Urothelium cell line (cell line): ENCODE measurements at places on chromosomes 4 and X.

DNA sequence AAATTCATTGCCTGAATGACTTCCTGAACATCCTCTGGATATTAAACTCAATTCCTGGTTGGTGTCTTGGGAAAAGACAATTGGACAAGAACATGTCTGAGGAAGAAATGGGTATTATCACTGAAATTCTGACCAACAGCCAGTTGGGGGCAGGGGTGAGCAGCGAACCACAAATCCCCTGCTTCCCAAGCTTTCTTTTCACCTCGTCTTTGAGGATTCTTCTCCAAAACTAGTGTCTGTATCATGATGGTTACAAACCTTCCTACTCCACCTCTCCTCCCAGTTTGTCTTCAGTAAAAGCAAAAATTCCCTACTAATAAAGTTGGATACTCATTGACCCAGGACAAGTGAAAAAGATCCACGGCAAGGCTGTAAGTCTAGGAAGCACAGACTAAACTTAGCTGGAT, 48.3 kb upstream of the WDR1 start:
- peak; percentile 38 for DNase-seq

- peak; percentile 25 for DNase-seq
Measured at GRCh38 chr4:164856396-164856795, 20.6 kb upstream of the APELA start.

GRCh38 chr4:40731792-40732245, 17.9 kb upstream of the NSUN7 start:
- DNase-seq = no peak

DNA sequence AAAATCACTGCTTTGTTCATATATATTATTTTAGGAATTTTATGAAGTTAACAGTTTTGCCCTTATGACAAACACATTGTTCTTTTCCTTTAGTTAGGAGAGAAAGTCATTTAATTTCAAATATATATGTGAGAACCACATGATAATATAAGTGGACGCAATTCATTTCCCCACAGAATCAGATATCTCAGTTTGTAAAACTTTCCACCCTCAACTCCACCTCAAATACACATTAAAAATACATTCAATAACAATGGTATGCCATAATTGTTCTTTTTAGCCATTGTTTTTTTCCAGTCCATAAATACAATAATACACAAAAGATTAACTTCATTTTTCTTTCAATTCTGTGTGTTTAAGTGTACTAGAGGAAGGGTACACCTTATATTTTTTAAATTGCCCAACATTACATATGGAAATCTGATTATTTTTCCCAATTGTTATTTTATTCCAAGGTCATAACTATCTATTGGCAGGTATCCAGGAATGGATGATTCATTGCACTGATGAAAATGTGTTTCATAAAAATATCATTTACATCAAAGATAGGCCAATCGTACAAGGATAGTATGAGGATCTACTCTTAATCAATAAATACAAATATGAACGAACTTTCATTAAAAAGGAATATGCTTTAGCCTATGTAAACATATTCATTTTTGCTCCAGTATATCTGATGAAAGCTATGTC, 125.0 kb downstream of the PPP3CA start:
- no peak for DNase-seq

- DNase-seq = no peak
Measured at GRCh38 chr4:19033816-19034733, 1012.5 kb upstream of the LCORL start.

- no peak for DNase-seq
Measured at GRCh38 chr4:37054531-37055077, 189.9 kb upstream of the NWD2 start.

DNA sequence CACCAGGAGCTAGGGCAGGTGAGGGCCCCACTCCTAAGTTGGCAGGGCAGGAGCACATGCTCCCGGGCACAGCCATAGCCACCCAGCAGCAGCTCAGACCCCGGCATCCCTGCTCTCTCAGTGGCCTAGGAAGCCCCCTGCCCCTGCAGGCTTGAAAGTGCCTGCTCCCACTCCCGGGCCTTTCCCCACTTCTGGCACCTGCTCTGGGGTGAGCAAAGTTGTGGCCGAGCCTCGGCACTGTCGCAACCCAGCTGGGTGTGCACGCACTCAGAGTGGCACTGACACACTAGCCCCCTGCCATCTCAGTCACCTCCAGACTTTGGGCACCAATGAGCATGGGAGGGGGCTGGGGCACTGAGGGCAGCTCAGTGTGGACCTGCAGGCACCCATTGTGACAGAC, 60.8 kb upstream of the CDKN2AIP start:
- DNase-seq = no peak

- DNase-seq = no peak
Measured at GRCh38 chr4:164623099-164623498, 130.8 kb upstream of the SMIM31 start.

- DNase-seq = peak; percentile 62
Measured at GRCh38 chr4:15956179-15956850, 6.7 kb downstream of the FGFBP2 start.

DNA sequence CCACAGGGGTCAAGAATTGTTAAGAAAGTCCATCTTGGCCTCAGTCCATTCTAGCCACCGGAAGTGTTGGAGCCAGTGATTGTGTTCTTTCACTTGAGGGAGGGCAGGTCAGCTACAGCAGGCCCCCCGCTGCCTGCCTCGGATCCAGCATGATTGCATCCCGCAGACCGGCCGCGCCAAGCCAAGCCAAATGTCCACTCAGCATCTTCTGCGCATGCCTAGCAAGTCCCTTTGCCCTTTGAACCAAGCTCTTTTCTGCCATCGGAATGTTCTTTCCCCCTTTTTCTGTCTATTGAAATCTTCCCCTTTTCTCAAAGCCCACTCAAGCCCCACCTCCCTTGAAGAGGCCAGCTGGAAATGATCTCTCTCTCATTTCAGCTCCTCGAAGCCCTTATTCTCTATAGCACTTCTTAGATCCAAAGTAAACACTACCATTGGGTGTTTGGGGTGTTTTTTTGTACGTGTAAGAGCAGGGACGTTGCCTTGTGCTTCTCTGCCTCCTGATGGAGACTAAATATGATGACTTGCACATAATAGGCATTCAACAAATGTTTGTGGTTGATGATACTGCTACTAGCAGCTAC, 147.8 kb upstream of the BCOR start:
- DNase-seq = no peak

GRCh38 chr4:100790836-100791615, 273.2 kb upstream of the EMCN start:
- no peak for DNase-seq

- DNase-seq = no peak
Measured at GRCh38 chrX:64580605-64581004, 185.4 kb upstream of the MTMR8 start.

GRCh38 chr4:85725721-85726170, 250.8 kb downstream of the ARHGAP24 start:
- no peak for DNase-seq

DNA sequence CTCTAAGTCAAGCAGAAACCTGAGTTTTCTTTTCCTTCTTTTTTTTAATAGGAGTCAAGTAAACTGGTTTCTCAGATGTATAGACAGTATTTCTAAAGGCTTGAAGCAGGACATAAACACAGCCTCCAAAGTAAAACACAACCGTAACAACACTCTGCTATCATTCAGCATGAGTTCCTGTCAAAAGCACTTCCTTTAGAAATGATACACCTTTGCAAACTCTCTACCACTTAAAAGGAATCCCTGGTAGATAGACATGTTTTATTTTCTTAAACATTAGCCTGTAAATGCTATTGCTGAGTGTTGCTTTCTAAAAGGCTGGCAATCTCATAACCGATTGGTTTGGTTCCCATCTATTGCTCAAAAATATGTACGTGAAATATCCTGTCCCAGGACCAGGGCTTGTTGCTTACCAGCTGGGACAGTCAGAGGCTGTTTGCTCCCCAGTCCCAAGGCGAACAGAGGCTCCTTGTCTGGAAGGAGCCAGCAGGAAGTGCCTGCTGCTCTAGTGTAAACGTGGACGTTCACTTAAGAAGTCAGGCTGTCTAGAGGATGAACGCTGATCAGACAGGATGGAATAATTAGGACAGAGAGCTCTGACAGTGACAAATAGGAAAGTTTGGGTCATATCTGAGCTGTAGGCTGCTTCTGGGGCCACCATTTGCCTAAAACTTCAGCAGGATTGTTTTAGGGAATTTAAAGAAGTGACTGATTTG, 173.9 kb upstream of the KLF3 start:
- DNase-seq = peak; percentile 60

DNA sequence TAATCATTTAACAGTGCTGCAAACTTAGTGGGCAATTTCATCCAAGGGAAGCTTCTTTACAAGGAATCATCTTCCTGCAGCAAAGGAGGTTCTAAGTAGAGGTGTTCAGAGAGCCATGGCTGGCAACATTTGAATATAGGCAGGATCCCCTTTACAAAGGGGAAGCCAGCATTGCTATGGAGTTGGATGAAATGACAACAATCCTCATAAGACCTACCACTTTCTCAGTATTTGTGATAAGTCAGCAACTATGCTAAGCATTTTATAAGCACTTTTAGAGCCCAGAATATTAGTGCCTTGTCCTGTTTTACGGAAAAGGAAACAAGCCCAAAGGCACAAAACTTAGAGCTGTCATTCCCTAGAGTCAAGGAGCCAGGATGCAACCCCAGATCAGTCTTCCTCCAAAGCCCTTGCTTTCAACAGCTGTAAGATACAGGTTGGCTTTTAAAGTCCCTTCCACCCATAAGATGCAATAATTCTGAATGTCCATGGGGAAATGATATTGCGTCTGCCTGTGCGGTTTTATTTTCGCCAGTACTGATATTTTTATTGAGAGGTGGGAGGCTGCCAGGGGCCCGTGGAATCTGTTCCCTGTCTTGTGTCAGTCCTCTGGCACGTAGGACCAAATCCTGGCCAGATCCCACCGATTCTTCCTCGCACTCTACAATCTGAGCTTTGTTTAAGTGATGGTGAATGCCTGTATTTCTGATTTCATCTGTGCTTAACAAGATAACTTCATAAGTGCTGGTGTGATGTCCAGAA, 59.1 kb downstream of the SMIM20 start:
- no peak for DNase-seq

DNA sequence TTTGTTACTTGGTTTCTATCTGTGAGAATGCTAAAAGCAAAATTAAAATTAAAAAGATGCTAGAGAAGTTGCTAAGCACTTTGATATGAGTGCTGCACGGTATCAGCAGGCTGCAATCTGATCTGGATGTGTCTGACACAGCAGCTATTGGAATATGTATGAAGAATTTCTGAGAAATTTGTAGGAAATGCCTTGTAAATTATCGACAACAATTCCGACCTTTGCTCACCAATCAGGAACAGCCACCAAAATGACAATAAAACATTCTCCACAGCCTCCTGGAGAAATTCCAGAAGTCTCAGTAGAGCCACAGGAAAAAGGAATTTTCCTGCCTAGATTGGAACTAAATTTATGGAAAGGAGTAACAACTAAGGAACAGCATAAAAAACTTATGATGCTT, 82.5 kb downstream of the TIGD2 start:
- DNase-seq = no peak

- DNase-seq = no peak
Measured at GRCh38 chrX:2526390-2526789, 25.6 kb upstream of the DHRSX start.

DNA sequence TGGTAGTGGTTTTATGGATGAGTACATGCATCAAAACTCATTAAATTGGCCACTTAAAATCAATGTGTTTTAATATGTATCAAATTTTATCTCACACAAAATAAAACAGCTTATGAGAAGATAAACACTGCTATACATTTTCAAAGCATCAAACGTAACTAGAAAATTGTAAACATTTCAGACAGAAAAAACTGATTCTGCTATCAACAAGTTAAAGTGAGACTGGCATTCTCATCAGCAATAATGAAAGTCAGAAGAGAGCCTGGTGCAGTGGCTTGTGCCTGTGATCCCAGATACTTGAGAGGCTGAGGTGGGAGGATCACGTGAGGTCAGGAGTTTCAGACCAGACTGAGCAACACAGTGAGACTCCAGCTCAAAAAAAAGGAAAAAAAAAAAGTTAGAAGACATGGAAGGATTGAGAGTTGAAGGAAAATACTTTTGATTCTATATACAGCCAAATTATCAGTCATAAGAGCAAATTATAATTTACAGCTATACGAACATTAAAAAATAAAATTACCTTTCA, 2.9 kb downstream of the TBCK start:
- DNase-seq = no peak

DNA sequence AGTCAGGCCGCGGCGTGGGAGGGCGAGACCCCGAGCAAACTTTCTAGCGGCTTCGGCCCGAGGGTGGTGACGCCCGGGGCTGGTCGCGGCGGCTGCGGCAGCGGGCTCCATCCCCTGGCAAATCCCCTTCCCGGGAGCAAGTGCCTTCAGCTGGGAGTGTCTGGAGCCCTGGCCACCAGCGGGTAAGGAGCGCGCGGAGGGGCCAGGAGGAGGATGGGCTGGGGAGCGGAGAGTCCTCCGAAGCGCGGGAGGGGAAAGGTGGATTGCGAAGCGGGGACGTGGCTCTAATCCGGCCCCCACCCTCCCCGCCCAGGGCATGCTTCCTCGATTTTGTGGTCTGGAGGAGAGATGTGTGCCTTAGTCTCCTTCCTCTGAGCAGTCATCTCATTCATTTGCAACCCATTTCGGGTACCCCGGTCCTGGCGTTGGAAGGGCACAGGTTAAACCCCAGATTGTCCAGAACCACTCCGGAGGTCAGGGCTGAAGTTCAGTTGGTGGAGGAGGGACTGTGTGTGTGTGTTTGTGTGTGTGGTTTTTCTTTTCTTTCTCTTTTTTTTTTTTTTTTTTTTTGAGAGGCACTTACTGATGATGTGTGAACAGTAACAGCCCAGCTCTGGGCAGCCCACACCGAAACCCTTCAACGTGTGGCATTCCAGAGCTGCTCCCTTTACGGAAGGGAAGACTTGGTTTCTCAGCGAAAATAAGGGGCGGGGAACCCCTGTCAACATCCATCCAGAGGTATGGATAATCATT, 516 bp downstream of the SGMS2 start:
- peak; percentile 66 for DNase-seq

DNA sequence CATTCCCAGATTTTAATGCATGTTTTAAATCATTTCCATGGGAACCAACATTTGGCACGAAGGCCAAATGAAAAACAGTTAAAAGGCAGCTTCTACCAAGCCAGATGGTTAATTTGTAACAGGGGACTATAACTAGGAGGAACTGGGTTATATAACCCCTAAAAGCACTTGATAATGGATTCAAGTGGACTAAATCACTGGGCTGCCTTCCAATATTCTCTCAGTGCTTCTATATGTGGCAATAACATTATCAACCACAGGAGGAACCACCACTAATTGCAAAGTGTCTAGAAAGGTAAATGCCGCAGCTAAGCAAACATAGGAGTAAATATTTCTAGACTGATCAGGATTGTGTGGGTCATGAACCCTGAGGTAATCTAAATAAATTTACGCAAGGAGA, 391.5 kb downstream of the UBE2NL start:
- no peak for DNase-seq

DNA sequence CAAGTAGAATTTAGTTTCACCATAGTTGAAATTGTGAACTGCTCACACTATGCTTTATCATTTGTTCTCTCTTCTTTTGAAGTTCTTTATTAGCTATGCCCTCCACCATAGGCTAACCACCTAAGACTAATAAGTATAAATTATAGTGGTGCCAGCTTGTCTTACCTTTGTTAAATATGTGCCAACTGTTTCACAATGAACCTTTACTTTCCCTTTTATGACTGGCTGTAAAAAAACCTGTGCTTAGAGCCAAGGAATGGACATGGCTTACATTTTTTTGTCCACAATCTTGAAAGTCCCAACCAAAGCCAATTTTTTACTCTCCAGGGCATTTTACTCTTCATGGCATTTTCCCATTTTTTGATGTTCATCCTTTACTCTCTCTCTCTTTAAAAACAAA, 123.5 kb upstream of the LEF1 start:
- no peak for DNase-seq
